Activated T-helper 17 cell treated with anti-CD3 and anti-CD28 coated beads, Interleukin-2, amount 50 U/mL, for 72 hours (primary cell): ENCODE measurements at places on chromosomes 16 and 17. TPM values are rescaled to one million over a fixed set of nuclear protein-coding genes. Genes with fewer than 3 reads are reported as not detected.

Gene GDPD3
- 13.4 TPM for total RNA-seq

DNA sequence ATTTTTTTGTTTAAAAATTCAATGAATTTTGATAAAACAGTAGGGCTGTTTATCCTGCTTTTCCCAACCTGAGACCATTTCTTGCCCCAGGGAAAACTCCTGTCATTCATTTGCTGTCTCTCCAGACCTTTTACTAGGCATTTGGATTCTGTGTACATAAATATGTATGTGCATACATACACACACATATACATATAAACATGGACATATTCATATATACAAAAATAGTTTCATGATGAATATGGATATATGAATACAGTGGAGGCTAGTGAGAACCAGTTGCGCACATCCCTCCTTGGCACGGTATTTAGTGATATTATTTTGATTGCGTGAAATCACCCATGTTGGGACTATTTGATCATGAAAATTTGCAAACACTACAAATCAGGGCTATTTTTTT, 269.9 kb downstream of the BCAS3 start:
- no peak for ATAC-seq

- ATAC-seq: no peak
These were observed 39.8 kb upstream of the METTL16 start for GRCh38 chr17:2551493-2551892.

GRCh38 chr17:71234349-71234748, 886.5 kb upstream of the SOX9 start:
- no peak for ATAC-seq
